HCT116 (cell line): ENCODE measurements at places on chromosomes 1 and 21.

- no peak for DNase-seq
Observed at GRCh38 chr21:34825101-34825500, 156.3 kb downstream of the CLIC6 start.

DNA sequence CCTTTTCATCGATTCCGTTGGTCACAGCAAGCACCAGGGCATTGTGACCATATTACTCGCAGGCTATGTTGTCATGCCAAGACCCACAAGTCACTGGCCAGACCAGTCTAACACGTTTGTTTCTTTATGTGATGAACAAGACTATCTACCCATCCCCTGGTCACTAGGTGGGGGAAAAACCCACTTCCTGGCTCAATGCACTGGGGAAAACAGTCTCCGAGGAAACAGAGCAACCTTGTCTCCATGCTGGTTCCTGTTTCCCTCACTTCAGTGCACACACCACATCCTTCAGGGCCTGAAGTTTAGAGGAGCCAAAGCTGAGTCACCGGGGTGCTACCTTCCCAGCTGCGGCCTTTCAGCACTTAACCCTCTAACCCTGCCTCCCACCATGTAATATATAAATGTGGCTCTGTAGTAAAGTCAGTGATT is 20.9 kb downstream of the ERICH3 start:
- DNase-seq: no peak

DNA sequence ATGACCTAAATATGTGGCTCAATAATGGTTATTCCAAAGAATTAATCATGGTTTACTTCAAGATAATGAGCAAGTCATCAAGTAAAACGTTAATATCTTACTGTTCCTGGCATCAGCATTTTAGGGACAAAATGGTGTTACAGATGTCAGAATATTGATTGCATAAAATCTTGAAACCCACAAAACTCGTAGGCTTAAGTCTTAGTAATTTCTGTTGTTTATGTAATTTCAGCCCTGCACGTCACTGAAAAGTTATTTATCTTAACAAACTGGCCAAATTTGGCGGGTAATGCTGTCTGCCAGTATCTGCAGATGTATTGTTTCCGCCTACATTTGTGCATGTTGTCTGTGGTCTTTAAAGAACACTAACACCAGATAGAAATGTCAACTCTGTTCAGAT is 25.8 kb downstream of the CDC7 start:
- DNase-seq: no peak

DNA sequence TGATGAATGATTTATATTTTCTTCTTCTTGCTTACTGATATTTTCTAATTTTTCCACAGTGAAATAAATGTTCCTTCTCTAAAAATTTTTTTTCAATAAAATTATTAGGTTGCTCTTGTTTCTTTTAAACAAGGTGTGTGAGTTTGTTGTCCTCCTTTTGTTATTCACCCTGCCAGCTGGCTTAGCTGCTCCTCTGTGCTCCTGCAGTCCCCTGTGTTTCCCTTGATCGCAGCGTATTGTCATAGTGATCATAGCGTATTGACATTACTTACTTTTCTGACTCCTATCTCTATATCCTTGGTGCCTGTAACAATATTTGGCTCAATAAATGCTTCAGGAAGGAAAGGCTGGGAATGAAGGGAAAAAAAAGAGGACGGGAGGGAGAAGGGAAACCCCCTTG is 24.9 kb upstream of the PODN start:
- DNase-seq: no peak

- DNase-seq: no peak
Observed at GRCh38 chr1:4328402-4329071, 325.9 kb upstream of the AJAP1 start.

DNA sequence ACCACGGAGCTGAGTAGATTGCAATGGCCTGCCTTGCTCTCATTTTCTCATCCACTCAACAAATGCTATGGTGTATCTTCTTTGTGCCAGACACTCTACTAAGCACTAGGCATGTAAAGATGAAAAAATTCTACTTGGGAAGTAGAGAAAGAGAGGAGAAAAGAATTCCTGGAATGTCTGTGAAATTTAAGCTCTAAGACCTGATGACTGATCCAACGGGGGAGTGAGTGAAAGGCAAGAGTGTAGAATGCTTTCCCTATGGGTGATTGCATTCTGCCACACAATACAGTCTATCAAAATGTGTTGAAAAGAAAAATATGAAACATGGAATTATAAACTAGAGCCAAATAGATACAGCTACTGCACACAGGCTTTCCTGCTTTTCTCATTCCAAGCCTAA is 82.3 kb downstream of the CYYR1 start:
- DNase-seq: no peak

DNA sequence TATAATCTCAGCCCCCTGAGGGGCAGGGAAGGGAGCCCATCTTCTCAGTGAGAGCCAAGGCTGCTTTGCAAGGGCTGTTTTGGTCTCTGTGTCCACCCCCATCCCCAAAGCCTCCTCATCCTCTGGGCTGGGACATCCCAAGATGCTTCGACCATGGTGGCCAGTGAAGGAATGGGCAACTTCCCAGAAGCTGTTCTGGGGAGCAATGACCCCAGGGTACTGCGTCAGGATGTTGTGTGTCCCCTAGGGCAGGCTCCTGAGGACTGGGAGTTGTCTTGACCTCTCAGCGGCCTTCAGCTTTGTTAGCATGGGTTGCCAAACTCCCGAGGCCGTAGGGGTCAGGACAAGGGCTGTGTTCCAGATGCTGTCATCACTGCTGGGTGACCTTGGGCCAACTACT is 238.4 kb upstream of the POU3F1 start:
- no peak for DNase-seq

GRCh38 chr1:201806801-201807200 is 22.2 kb upstream of the IPO9 start:
- DNase-seq: no peak
